ENCODE measurements at places on chromosomes 2 and 18. TPM values are rescaled to one million over a fixed set of nuclear protein-coding genes. Genes with fewer than 3 reads are reported as not detected.

DNA sequence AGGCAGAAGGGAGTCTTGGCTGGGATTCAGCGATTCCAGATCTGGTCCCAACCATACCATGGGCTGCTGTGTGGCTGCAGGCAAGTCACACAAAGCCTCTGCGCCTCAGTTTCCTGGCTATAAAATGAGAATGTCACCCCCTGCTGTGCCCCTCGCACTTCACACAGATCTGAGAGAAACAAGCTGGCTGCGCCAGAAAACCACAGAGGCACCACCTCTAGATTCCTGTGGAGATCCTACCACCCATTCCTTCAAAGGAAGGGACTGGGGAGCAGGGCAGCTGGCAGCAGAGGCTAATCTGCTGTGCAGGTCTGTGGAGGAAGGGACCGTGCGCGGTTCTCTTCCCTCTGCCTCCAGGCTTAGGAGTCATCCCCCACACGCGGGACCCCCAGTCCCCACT lies 19.8 kb downstream of the NEURL3 start:
- no peak for DNase-seq

DNA sequence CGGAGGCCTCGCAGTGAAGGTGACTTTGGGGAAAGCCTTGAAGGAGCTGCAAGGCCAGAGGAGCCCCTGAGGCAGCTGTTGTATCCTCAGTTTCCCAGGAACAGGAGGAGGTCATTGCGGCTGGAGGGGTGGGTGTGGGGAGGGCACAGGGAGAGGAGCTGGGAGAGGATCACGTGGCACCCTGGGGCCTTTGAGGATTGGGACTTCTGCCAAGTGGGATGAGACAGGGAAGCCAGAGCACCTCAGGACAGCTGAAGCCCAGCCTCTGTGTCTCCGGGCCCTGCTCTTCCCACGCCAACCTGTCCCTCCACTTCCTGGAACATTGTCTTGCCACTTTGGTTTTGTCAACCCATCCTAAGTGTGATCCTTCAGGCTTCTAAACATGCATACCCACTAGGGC lies 19.4 kb upstream of the RRM2 start:
- no peak for DNase-seq

- DNase-seq: no peak
These were observed 19.6 kb downstream of the CPLX4 start for GRCh38 chr18:59298871-59299270.

ATP5MC3 gene
- 690 TPM for total RNA-seq

SLC23A3 gene
- 4.7 TPM for total RNA-seq

Data from colonic mucosa (tissue), 4 donors.